ENCODE measurements at places on chromosomes 6 and 20. TPM values are rescaled to one million over a fixed set of nuclear protein-coding genes. Genes with fewer than 3 reads are reported as not detected.

The LPIN3 gene
- total RNA-seq = 7.0 TPM

The RNF182 gene
- 0.30 TPM for total RNA-seq

The PACRG gene
- not detected for total RNA-seq

The C20orf96 gene
- total RNA-seq = 4.1 TPM

The CEP57L1 gene
- 25.5 TPM for total RNA-seq

The LY6G6C gene
- not detected for total RNA-seq

The PGK2 gene
- total RNA-seq = not detected

The OR12D3 gene
- not detected for total RNA-seq

The MOG gene
- not detected for total RNA-seq

The NOTCH4 gene
- 0.42 TPM for total RNA-seq

The HSPA12B gene
- total RNA-seq = not detected

The SIRPG gene
- not detected for total RNA-seq

The KHDC1L gene
- not detected for total RNA-seq

The BPIFB1 gene
- total RNA-seq = not detected

The ZC2HC1B gene
- not detected for total RNA-seq

The NOX3 gene
- not detected for total RNA-seq

The WFDC10B gene
- total RNA-seq = not detected

The ADGB gene
- total RNA-seq = not detected

The PTCHD4 gene
- 5.9 TPM for total RNA-seq

The RBBP8NL gene
- total RNA-seq = not detected

The HLA-DRB1 gene
- not detected for total RNA-seq

The GNMT gene
- total RNA-seq = not detected

The EYA4 gene
- total RNA-seq = not detected

The MRPL18 gene
- total RNA-seq = 65.3 TPM

The TP53RK gene
- total RNA-seq = 15.7 TPM

The FAM209A gene
- not detected for total RNA-seq

The ABHD16B gene
- total RNA-seq = 0.09 TPM

The NNAT gene
- 0.42 TPM for total RNA-seq

The GGT7 gene
- 29.0 TPM for total RNA-seq

The PARD6B gene
- 0.59 TPM for total RNA-seq

The DYNLT2 gene
- 0.83 TPM for total RNA-seq

The DEFB132 gene
- not detected for total RNA-seq

The FYN gene
- 40.1 TPM for total RNA-seq

The RNF217 gene
- total RNA-seq = 23.8 TPM

The MICAL1 gene
- 52.6 TPM for total RNA-seq

The PDYN gene
- total RNA-seq = not detected

The FOXF2 gene
- total RNA-seq = under 0.01 TPM

The TCF21 gene
- total RNA-seq = 1.4 TPM

The SNPH gene
- total RNA-seq = 11.6 TPM

Data from smooth muscle cell of the umbilical artery (primary cell).